ENCODE measurements at places on chromosomes 5 and 9.

- no peak for DNase-seq
These were observed 181.7 kb upstream of the RIOK2 start for GRCh38 chr5:97364731-97365130.

GRCh38 chr5:132500931-132501628, 10.5 kb upstream of the IRF1 start:
- peak; percentile 42 for DNase-seq

DNA sequence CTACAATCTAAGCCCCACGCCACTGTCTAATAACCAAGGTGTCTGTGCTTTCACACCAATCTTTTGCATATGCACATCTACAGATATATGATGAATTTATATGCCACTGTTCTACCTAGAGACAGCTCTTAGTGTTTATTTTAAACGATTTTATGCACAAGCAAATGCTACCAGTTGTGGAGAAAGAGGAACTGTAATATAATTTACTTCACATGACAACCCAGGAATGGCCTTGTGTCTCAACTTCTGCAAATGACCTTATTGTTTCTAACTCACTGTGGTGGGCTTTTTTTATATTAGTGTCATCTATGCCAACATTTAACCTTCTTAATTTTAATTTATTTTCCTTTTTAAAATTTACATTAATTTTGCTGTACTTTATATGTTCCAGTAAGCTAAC, 531.1 kb upstream of the TLE4 start:
- DNase-seq, result no peak

- DNase-seq, result no peak
These were observed 14.5 kb downstream of the APTX start for GRCh38 chr9:32986971-32987370.

GRCh38 chr5:69084903-69085302, 8.9 kb upstream of the SLC30A5 start:
- DNase-seq, result no peak
